ENCODE measurements at places on chromosomes 13 and 19. TPM values are rescaled to one million over a fixed set of nuclear protein-coding genes. Genes with fewer than 3 reads are reported as not detected.

DNA sequence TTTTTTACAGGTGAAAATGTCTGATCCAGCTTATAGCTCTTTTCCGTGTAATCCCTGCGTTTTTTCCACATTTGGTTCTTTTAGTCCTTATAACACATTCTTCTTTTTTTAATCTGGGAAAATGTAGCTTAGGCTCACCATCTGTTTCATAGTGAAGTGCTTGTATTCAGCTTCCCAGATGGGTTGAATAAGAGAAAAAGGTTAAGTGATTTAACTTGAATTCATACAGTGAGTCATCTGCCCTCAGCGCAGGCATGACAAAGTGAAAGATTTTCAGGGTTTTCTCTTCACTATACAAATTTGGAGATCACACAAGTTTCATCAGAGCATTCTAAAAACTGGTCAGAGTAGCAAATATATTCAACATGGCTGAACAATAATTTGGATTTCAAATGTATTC is 224.8 kb downstream of the SPRY2 start:
- no peaks in the 10 kb centered on the region for H3K36me3 ChIP-seq
- no peak for DNase-seq
- H3K27me3 ChIP-seq = no peaks in the 10 kb centered on the region
- no peak overlapping the region for H3K27ac ChIP-seq
- no peak overlapping the region for H3K4me3 ChIP-seq

DNA sequence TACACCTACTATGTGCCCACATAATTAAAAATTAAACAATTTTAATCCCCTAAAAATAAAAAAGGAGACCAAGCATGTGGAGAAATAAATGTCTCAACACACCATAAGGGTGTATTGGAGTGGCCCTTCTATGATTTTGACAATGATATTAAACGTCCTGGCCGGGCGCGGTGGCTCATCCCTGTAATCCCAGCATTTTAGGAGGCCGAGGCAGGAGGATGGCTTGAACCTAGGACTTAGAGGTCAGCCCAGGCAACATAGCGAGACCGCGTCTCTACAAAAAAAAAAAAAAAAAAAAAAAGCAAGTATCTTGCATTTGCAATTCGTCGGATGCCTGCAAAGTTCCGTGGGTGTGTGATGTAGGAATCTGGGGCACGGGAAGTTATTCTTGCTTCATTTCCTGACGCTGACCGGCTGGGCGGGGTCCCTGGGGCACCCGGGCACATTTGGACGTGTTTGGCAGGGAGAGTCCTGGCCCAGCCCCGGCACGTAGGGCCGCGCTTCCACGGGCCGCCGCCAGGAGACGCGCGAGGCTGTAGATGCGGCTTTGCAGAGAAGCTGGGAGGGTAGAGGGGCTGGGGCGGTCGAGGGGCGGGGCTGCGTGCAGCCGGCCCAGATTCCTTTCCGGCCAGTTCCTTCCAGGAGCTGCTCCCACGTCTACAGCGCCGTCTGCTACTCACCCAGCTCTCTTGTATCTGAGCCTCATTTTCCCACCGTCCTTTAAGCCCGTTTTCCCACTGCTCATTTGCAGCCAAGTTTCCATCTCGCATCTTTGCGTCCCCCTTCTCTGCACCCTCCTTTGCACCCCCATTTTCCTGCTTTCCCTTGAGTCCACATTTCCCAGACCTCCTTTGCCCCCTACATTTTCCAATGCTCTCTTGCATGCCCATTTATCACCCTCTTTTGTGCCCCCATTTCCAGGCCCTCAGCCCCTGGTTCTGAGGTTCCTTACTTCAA is 2.2 kb upstream of the TSPAN16 start:
- H3K4me1 ChIP-seq = peaks cover 11% of the 10 kb centered on the region
- DNase-seq = peak; percentile 76
- no peaks in the 10 kb centered on the region for H3K36me3 ChIP-seq

DNA sequence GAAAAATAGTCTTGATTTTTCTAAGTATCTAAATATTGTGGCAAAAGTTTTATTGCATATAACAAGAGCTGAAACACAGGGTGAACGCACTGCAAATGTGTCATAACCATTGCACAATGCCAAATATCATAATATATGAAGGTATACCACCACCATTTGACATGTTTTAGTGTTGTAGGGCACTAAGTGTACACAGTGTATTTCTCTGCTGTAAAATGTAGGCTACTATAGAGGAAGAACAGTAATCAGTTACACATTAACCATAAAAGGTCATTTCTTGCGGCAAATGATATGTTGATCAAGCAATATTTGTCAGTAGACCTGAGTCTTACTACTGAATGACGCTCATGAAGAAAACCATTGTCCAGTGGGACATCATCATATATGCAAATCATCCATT is 18.3 kb upstream of the KLF5 start:
- H3K27me3 ChIP-seq = no peaks in the 10 kb centered on the region
- no peak overlapping the region for H3K27ac ChIP-seq

GRCh38 chr13:73956795-73957408 is 177.3 kb downstream of the KLF12 start:
- no peak for DNase-seq
- no peaks in the 10 kb centered on the region for H3K27me3 ChIP-seq
- H3K4me1 ChIP-seq = peaks cover 11% of the 10 kb centered on the region
- H3K4me3 ChIP-seq = no peak overlapping the region
- H3K36me3 ChIP-seq = no peaks in the 10 kb centered on the region

DNA sequence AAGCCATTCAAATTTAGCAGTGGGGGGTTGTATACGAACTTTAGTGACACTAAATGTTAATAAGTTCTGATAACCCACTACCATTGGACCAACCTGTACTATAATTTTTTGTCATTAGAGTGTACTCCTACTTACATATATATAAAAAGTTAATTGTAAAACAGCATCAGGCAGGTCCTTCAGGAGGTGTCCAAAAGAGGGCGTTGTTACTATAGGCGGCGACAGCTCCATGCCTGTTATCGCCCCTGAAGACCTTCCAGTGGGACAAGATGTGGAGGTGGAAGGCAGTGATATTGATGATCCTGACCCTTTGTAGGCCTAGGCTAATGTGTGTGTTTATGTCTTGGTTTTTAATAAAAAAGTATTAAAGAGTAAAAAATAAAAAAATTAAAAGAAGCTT is 27.5 kb downstream of the SPRYD7 start:
- H3K4me3 ChIP-seq = no peak overlapping the region
- no peak overlapping the region for H3K27ac ChIP-seq
- no peak for DNase-seq
- no peaks in the 10 kb centered on the region for H3K4me1 ChIP-seq
- H3K27me3 ChIP-seq = no peaks in the 10 kb centered on the region
- no peaks in the 10 kb centered on the region for H3K36me3 ChIP-seq

- H3K4me3 ChIP-seq = no peak overlapping the region
- H3K4me1 ChIP-seq = no peaks in the 10 kb centered on the region
- H3K36me3 ChIP-seq = no peaks in the 10 kb centered on the region
- no peaks in the 10 kb centered on the region for H3K27me3 ChIP-seq
- DNase-seq = no peak
Observed at GRCh38 chr19:51079481-51080110, 3.1 kb downstream of the KLK14 start.

- peaks cover 1% of the 10 kb centered on the region for H3K4me1 ChIP-seq
- H3K4me3 ChIP-seq = no peak overlapping the region
- DNase-seq = no peak
- no peaks in the 10 kb centered on the region for H3K27me3 ChIP-seq
- H3K27ac ChIP-seq = no peak overlapping the region
Observed at GRCh38 chr13:112647256-112647655, 42.6 kb upstream of the ATP11A start.

- H3K27ac ChIP-seq = peak overlapping the region; percentile 92
- H3K4me3 ChIP-seq = peak overlapping the region; percentile 71
- H3K4me1 ChIP-seq = peaks cover 57% of the 10 kb centered on the region
- no peaks in the 10 kb centered on the region for H3K27me3 ChIP-seq
Observed at GRCh38 chr19:19319732-19320360, 463 bp downstream of the SUGP1 start.

- H3K4me3 ChIP-seq = no peak overlapping the region
- H3K4me1 ChIP-seq = peaks cover 6% of the 10 kb centered on the region
- no peak for DNase-seq
- H3K36me3 ChIP-seq = no peaks in the 10 kb centered on the region
- H3K27ac ChIP-seq = no peak overlapping the region
Observed at GRCh38 chr13:110418944-110419343, 111.9 kb downstream of the COL4A2 start.

DNA sequence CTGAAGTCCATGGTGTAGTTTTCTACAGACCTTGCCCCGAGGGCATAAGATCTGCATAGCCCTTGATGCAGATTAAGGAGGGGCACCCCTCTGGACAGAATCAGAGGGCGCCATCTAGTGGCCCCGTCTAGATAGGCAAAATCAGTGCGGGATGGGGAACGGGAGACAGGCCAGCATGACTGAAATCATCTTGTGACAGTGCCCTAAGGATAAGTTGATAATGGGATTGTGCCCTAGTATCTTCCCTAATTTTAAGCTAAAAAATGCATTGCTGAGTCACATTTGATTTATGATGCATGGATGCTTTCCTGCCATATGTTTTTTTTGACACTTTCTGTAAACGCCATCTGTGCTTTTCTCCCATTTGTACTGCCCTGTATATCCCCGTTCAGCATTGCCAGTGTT is 19.0 kb upstream of the GPI start:
- H3K4me3 ChIP-seq = no peak overlapping the region
- peak; percentile 63 for DNase-seq
- H3K36me3 ChIP-seq = peaks cover 44% of the 10 kb centered on the region

DNA sequence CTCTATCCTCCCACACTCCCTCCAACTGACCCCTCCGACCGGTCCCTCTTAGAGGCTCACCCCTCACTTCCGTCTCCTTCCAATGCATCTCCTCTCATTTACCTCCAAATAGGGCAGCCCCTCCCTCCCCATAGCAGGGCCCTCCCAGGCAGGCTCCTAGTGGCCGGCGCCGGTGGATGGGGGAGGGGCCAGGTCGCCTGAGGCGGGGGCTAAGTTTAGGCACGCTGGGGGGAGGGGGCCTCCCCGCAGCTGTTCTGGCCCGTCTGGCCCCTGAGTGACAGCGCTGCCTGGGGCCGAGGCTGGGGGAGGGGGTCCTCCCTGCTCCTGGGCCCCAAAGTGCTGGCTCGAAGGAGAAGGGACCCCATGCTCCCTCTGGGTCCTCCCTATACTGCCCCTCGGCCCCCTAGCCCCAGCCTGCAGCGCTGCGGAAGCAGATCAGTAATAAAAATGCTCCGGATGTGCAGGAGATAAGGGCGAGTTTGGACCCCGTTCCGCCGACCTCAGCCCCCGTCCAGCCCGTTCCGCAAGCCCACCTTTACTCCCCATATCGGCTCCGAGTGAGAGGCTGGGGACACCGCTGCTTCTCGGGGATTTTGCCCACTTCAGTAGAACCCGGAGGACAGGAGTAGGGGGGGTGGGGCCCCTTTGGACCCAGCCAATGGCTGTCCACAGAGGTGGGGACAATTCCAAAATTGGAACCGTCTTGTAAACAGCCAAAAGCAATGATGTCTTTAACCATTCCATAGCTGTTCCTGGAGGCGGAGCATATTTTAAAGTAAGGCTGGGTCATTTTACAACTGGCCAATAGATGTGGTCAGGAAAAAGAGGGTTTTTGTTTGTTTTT is 4.0 kb downstream of the RTN2 start:
- H3K27me3 ChIP-seq = peaks cover 23% of the 10 kb centered on the region
- no peak for DNase-seq
- no peaks in the 10 kb centered on the region for H3K36me3 ChIP-seq

DNA sequence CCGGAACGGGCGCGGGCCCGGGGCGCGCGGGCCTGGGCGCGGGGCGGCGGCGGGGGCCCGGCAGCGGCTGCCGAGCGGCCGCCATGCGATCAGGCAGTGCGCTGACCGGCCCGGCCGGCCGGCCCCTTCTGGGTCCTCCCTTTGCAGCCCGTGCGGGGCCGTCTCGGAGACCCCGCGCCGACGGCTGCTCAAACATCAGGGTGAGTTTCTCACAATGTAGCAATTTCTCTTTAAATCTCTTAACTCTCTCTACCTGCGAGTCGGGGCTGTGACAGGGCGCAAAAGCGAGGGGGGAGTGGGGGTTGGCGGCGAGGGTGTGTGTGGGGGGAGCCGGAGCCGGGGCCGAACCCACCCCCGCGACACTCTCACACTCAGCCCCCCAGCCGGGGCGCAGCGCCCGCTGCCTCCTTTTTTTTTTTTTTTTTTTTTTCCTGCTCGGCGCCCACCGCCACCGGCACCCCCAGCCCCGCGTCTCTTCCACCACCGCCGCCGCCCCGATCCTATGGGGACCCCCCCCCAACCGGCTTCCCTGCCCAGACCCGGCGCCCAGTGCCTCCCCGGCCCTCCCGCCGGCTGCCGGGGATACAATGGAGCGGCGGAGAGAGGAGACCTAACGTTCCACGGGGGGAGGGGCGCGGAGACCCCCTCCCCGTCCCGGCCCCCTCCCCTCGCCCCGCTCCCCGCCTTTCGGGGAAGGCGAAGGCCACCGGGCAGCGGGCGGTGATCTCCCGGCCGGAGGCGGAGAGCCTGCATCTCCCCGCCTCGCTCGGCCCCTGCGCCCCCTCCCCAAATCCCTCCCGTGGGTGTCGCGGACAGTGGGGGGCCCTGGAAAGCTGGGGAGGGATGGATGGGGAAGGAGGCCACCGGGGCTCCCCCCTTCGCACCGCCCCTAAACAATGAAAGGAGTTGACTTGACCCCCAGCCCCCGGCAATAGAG is at the start of gene BICRA:
Gene BICRA (plus strand): TSS at position 166 of the 937 bp plus-strand sequence. CDS start 64,441 bp downstream, outside the sequence.
- H3K36me3 ChIP-seq = peaks cover 15% of the 10 kb centered on the region
- peak within 1 kb of the TSS; percentile 62 for H3K27ac ChIP-seq
- H3K27me3 ChIP-seq = no peaks in the 10 kb centered on the region
- peak; percentile 71 for DNase-seq

GRCh38 chr13:90365130-90365529 is 982.4 kb upstream of the MIR17HG start:
- no peak overlapping the region for H3K27ac ChIP-seq
- no peaks in the 10 kb centered on the region for H3K27me3 ChIP-seq
- H3K4me1 ChIP-seq = no peaks in the 10 kb centered on the region

DNA sequence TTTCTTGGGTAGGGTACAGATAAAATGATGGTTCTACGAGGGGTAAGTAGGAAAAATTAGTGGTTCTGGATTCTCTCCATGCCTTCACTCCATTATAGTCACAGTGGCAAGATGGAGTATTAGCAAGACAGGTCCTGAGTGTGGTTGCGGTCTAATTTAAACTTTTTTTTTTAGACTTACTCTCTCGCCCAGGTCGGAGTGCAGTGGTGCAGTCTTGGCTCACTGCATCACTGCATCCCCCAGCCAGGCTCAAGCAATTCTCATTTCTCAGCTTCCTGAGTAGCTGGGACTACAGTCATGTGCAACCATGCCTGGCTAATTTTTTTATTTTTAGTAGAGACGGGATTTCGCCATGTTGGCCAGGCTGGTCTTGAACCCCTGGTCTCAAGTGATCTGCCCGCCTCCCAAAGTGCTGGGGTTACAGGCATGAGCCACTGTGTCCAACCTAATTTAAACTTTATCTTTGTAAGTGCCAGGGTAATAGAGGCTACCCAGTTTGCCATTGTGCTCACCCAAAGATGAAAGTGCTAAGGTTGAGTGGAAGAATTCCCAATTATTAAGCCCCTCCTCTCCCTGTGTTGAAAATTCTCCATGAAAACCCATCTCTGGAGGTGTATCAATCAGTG is 135.6 kb downstream of the TM9SF2 start:
- no peaks in the 10 kb centered on the region for H3K4me1 ChIP-seq
- H3K27ac ChIP-seq = no peak overlapping the region
- no peaks in the 10 kb centered on the region for H3K27me3 ChIP-seq
- no peak overlapping the region for H3K4me3 ChIP-seq
- H3K36me3 ChIP-seq = no peaks in the 10 kb centered on the region

CTXN1 gene
- not detected for total RNA-seq

PRR36 gene
- 0.30 TPM for total RNA-seq

SPRED3 gene
- 1.6 TPM for total RNA-seq

PABPC3 gene
- 0.66 TPM for total RNA-seq

FAM83E gene
- 1.6 TPM for total RNA-seq

SERP2 gene
- total RNA-seq = not detected

ITM2B gene
- 305 TPM for total RNA-seq

GJB6 gene
- 26.0 TPM for total RNA-seq

MYPOP gene
- 4.7 TPM for total RNA-seq

RFPL4A gene
- total RNA-seq = not detected

ZNF723 gene
- not detected for total RNA-seq

PCDH20 gene
- total RNA-seq = not detected

ZNF71 gene
- 2.2 TPM for total RNA-seq

Measured in CD4-positive, alpha-beta T cell (primary cell).